Skeletal muscle cell (primary cell): ENCODE measurements at places on chromosomes 4 and X.

GRCh38 chr4:149955780-149956390 lies 122.4 kb upstream of the DCLK2 start:
- DNase-seq: no peak

DNA sequence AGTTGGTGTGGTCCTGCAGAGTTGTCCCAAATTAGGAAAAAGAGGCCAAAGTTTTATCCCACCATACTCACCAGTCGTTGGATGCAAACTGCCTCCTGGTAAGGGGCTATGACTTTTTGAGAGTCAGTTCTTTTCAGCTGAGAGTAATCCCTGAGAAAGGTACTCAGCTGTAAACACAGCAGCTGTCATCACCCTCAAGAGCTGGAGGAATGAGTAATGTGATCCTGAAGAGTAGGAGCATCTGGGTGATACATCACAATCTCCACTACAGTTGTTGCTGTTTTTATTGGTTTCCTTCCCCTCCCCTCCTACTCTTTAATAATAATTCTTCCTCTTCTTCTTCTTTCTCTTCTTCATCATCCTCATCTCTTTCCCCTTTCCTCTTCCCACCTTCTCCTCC lies 5.7 kb downstream of the MAGEE1 start:
- DNase-seq: no peak

DNA sequence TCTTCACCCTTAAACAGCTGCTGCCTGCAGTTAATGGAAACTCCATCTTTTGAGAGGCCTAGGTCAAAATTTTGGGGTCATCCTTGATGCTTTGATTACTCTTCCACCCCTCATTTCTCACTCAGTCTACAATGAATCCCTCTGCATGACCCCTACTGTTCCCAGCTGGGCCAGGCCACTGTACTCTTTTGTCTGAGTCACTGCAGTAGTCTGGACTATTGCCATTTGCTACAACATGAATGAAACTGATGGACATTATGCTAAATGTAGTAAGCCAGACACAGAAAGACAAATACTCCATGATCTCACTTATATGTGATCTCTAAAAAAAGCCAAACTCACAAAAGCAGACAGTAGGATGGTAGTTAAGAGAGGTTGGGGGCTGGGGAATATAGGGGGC lies 28.3 kb downstream of the STK32B start:
- no peak for DNase-seq

- DNase-seq: no peak
Observed at GRCh38 chrX:10828640-10829039, 208.3 kb upstream of the MID1 start.

DNA sequence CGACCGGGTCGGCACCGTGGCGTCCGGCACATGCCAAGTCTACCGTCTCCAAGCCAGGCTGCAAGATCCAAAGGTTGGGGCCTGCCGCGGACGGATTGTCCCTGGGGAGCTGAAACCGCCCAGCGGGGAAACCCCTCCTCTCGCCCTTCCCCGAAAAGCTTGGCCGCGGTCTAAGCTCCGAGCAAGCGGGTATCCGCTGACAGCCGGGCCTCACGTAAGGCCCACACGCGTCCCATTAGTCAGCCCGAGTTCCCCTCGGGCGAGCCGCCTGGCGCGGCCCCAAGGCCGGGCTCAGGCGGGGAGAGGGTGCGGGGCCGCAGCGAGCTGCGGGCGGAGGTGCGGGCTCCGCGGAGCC lies 6.8 kb upstream of the BCOR start:
- DNase-seq: no peak

- no peak for DNase-seq
Observed at GRCh38 chrX:44470816-44471215, 71.8 kb downstream of the FUNDC1 start.

DNA sequence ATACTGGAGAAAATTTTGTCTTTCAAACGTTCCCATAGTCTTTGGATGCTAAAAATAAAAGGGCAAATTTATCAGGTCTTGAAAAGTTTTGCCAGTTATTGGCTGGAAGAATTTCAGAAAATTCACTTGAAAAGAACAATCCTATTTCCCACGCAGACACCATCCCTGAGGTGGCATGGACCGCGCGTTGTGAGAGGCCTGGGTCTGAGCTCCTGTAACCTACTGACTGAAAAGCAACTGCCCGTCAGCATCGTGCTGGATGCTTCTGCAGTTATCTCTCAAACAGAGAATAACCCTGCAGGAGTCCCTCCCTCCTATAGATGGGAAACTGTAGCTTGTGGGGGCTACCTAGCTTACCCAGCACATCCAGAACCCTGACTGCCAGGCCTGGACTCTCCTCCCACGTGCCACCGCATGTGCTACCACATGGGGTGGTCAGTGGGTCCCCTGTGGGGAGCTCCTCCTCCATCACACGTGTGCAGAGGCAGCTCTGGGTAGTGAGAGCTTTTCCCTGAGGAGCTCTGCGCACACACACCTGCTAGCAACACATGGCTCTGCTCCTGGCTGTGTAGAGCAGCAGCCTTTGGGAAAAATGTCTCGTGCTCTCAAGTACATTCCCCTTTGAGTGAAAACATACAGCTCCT lies 36.1 kb downstream of the NSG1 start:
- DNase-seq: no peak

DNA sequence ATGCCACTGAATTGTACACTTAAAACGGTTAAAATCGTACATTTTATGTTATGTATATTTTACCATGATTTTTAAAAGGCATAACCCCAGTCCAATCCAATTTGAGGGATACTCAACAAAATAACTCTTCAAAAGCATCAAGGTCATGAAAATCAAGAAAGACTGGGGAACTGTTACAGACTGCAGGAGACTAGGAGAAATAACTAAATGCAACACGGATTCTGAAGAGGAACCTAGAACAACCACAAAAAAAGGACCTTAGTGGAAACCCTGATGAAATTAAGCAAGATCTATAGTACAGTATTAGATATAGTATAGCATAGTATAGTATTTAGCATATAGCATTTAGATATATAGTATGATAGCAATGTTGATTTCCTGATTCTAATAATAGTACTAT lies 26.8 kb downstream of the SH3KBP1 start:
- DNase-seq: no peak

DNA sequence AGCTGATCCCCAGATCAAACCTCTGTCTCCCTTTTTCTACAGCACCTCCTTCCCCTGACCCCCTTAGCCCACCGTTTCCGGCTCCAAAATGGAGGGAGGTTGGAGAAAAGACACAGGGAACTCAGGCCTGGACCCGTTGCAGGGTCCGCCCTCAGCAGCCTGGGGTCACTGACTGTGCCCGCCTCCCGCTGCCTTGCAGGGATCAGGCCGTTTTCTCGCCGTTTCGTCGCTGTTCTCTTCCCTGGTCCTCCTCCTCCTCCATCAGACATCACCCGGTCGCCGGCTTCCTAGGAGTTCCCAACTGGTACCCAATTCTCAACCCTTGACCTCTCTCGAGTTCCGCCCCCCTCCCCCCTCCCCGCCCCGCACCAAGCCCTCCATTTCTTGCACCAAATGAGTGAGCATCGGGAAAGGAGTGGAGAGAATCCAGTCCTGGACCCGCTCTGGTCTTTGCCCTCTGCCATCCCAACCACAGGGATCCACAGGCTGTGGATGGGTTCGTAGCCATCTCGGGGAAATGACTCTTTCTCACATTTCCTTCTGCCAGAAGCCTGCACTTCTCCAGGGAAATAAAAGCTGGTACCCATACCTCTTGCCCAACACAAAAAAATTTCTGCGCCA lies 493 bp downstream of the TCEAL5 start:
- DNase-seq: no peak

DNA sequence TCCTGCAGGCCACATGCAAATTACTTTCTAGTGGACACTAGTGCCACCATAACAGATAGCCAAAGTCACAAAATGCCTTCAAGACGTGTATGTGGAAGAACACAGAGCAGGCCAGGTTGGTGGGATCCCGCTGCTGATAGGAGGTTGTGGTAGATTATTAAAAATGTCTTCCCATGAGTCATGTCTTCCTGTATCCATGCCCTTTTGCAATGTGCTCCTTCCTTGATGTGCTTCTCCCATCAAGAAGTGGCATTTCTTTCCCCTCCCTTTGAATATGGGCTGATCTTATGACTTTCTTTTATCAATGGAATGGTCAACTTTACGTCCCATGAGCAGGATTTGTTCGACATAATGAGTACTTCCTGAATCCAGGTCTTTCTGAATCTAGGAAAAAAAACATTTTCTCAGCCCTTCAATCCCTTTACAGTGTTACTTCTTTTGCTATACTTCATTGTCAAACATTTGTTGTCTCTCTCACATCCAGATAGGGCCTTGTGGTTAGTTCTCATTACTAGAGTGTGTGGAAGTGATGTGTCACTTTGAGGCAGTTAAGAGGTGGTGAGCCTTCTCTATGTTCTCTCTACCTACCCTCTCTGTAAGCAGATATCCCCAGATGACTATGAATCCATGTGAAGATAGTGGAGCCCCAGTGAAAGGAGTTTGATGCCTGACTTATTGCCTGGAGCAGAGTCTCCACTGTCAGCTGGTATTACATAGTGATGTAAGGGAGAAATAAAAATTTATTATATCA lies 519.2 kb upstream of the DIPK2B start:
- DNase-seq: no peak

DNA sequence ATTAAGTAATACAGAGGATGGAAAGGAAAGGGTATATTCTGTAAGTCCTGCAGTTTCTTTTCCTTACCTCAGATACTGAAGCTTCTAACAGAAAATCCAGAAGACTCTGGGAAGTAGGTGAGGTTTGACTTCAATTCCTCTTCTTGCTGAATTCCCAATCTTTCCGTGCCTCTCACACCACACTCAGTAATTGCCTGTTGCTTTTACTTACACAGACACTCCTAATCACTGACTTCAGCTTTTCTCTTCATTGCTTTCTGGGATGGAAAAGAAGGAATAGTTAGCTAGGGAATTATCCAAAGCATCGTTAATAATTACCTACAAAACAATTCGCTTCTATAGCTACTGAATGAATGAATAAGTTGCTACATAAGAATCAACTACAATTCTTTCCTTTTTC lies 163.6 kb downstream of the FBXO8 start:
- DNase-seq: no peak

GRCh38 chr4:48481581-48481980 lies 1.6 kb upstream of the SLC10A4 start:
- no peak for DNase-seq

DNA sequence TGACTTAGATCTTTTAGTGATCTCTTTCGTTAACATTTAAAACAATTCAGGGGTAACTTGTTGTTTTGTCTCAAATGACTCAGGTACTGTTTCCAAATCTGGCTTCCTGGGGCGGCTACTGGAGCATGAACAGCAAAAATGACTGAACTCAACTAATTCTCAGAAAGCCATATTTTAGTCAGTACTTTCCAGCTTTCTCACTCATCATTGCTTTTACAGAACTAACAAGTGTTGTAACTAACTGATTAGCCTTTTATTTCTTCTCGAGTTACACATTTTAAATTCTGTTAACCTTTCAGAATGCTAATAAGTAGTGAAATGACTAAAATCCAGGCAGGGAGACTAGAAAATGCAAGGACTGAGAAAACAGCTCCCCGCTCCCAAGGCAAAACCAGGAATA lies 55.3 kb downstream of the JADE3 start:
- no peak for DNase-seq

DNA sequence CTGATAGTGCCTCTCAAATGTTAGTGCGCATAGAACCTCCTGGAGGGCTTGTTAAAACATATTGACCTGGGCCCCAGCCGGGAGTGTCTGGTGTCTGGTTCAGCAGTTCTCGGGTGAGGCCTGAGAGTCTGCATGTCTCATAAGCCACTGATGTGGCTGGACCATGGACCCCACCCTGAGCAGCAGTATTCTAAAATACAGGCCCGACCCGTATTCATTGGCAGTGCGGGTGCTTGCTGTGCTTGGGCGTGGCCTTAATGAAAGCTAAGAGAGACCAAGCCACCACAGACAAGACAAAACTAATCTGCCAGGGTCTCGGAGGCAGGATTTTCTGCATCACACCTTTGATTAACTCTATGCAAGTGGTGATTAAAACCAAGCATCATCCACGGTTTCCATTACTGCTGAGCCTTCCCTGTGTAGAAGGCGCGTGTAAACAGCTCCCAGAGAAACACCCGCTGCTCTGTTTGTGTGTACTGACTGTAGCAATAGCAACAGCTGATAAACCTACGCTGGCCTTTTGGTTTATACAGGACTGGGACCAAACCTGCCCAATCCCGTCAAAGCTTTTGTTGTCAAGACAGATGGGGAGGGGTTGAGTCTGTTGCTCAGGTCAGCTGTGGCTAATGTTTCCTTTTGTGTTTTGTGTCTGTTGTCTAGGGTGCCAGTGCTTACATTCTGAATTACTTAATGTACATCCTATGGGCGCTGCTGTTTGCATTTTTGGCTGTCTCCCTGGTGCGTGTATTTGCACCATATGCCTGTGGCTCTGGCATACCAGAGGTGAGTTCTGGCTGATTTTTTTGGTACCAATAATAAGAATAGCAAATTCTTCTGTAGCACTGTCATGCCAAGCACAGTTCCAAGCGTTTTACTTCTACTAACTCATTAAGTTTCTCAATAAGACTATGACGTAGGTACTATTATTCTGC lies 40.8 kb downstream of the CLCN4 start:
- DNase-seq: no peak

GRCh38 chr4:105709081-105709450 lies 482 bp downstream of the GSTCD start:
- DNase-seq: no peak

GRCh38 chr4:86825511-86825910 lies 23.7 kb downstream of the SLC10A6 start:
- DNase-seq: no peak

GRCh38 chr4:73308286-73308685 lies 49.7 kb upstream of the ANKRD17 start:
- DNase-seq: no peak

DNA sequence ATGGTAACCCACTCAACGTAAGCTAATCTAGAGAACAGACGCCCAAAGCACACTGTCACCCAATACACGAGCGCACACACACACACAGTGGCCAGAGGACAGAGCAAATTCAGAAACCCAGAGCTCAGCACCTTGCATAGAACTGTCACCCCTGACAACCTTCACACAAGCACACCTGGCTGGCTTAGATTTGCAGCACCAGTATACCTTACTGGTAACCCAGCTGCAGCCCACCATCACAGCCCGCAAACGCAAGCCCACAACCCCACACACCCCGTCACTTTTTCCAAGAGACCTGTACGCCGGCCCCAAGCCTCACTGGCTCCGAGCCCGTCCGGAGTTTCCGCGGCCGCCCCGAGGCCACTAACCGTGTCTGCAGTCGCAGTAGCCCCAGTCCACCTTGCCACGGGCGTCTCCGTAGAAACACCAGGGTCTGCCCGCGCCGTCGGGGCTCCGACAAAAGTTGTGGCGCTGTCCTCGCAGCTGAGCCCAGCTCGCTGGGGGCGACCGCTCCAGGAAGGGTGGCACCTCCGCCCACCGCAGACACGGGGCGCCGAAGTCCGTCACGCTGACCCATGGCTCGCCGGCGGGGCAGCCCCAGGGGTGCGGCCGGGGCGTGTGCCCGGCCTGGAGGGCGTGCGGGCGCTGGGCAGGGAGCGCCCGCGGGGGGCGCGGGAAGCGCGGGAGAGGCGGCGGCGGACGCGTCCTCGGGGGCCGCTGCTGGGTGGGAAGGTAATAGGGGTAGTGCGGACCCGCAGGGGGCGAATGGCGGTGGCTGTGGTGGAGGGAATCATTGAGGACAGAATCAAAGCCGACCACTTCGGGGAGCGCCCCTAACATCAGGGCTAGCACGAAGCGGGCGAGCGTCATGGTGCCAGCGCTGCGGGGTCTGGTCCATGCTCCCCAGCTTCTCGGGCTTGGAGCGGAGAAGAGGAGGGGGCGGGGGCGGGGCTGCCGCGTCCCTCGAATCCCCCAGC lies 664 bp downstream of the PRSS12 start:
- DNase-seq: no peak
